ENCODE measurements at places on chromosomes 7 and 10. TPM values are rescaled to one million over a fixed set of nuclear protein-coding genes. Genes with fewer than 3 reads are reported as not detected.

The ELN gene
- 44.8 TPM for total RNA-seq

- no peak for DNase-seq
Measured at GRCh38 chr10:131803860-131804425, 96.9 kb upstream of the PPP2R2D start.

DNA sequence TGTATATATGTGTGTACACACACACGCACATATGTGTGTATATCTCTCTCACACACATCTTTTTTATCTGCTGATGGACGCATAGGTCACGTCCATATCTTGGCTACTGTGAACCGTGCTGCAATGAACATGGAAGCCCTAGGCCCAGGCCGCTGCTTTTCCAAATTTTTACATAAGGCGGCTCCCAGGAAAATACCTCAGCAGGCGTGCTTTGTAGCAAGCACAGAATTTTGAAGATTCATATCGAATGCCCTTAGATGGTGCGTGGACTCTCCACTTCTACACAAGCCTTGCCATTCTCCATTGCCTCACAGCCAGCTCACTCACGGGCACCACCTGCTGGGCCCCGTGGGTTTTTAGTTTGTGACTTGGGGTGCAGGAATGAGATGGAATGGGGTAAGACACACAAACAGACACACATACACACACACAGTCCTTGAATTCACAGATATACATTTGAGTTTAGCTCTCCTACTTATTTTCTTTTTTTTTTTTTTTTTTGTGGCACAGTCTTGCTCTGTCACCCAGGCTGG is 57.9 kb upstream of the RNF32 start:
- DNase-seq: no peak

The GRID2IP gene
- 0.08 TPM for total RNA-seq

The CYP3A7 gene
- 0.18 TPM for total RNA-seq

- DNase-seq: no peak
Measured at GRCh38 chr7:104933521-104933988, 80.5 kb upstream of the KMT2E start.

GRCh38 chr7:9945857-9946256 is 1027.8 kb upstream of the PHF14 start:
- no peak for DNase-seq

The MYPN gene
- total RNA-seq: not detected

GRCh38 chr10:79005126-79005810 is 63.5 kb upstream of the ZMIZ1 start:
- no peak for DNase-seq

- no peak for DNase-seq
Measured at GRCh38 chr10:10209167-10209566, 808.5 kb upstream of the CELF2 start.

The ZPBP gene
- total RNA-seq: not detected

DNA sequence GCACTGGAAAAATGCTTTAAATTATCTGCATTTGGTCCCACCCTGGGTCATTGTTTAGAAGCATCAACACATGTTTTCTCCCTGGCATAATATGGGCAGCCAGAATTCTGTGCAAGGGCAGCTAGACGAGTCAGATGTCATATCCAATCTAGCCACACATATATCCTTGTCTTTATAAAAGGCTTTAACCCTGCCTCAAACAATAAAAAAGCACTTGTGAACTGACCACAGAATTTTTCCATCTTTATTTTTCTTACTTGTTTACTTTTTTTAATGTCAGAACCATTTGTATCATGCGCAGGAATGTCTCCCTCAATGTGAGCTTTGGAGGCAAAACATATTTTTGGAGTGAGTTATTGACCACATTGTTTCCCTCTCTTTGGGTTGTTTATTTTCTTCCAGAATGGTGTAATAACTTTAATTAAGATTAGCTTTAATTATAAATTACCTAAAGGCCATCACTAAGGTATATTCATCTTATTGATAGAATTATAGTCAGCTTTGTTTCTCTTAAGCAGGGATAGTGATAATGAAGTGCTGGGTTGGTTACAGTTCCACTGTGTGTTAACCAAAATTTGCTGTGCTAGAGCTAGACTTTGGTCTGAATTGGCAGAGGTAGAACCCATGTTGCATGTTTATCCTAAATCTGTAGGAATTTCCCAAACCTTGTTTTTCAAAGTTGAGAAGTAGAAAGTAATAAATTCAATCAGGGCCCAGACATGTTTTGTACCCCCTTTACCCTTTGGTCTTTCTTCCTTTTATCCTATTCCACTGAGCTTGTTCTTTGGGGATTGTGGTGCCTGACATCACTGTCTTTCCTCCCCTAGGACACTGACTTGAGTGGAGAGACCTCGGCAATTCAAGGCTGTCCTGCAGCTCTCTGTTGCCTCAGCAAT is 1078.4 kb downstream of the KCNMA1 start:
- DNase-seq: no peak

- DNase-seq: no peak
Measured at GRCh38 chr10:8633909-8634308, 579.4 kb downstream of the GATA3 start.

DNA sequence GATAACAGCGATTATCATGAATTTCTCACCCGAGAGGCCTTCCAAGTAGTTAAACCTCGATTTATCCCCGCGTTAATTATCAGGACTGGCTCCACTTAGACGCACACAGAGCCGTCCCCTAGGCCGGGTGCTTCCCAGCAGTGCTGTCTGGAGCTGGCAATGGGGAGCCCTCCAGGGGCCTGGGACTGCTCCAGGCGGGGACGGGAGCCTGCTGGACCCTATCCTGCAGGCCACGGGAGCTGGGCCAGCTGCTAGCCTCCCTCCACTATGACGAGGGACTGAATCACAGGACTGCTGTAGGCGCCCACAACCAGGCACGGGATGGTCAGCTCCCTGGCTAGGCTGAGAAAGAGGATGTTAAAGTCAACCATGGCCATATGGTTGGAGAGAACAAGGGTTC is 229.1 kb downstream of the ELFN1 start:
- no peak for DNase-seq

DNA sequence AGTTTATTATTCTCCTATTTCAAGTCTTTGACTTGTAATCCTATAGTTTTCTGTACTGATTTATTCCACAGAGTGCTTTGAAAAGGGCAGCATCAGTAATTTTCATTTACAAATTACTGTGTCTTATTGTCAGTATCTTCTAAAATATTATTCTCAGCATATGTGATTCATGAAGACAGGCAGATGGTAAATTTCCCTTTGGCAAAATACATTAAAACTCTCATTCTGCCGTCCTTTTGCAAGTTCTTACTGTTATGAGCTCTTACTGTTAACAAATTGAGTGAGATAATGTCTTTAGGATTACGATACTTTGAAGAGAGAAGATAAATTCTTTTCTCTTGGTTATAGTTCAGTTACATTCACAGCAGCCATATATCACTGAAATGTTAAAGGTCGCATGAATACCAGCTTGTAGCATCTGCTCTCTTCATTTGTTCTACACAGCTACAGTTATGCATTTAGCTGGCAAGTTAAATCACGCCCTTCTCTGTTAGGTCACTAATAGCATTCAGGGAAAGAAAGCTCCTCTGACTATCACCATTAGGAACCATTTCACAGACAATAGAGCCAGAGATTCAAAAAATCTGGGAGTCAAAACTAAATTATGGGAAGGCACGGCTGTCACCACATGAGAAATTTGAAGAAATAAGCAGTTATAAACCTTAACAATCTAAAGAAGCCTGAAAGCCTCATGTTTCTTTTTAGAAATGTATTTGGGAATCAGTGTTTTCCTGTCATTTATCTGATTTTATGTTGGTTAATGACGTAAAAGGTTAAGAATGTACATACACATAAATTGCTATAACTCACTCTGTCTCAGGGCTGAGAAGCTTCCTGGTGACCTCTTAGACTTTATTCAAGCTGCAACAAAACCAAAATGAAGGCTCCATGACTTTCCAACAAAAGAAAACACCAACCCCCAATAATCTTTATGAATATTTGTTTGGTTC is 109.6 kb upstream of the SP4 start:
- no peak for DNase-seq

DNA sequence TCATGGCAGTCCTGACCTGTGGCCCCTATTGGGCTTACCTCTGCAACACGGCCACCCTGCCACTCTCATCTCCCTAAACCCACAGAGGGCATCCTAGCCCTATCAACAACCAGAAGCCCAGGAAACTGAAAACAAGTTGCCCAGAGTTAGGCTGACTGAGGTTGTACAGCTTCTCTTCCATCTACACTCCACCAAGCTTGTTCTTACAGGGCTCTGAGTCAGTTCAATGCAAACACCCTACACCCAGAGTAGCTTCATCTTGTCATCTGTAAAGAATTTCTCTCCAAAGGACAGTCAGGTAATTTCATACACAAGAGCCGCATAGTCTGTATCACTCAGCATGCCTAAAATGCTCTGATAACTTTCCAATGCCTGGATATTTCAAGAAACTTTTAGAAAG is 175.4 kb downstream of the ARID5B start:
- DNase-seq: no peak

GRCh38 chr10:22761569-22762220 is 47.3 kb upstream of the PIP4K2A start:
- DNase-seq: no peak

The TMEM140 gene
- total RNA-seq: not detected

DNA sequence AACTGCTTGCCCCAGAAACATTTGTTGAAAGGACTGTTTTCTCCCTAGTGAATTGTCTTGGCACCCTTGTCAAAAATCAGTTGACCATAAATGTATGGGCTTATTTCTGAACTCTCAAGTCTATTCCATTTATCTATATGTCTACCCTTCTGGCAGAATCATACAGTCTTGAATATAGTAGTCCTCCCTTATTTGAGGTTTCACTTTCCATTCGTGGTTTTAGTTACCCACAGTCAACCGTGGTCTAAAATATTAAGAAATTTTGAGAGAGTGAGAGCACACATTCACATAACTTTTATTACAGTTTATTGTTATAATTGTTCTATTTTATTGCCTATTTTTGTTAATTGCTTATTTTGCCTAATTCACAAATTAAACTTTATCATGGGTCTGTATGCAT is 17.4 kb upstream of the CEP41 start:
- DNase-seq: no peak

The BLNK gene
- not detected for total RNA-seq

- no peak for DNase-seq
Measured at GRCh38 chr7:154440651-154441050, 388.5 kb downstream of the DPP6 start.
